ENCODE measurements at places on chromosomes 4 and X. TPM values are rescaled to one million over a fixed set of nuclear protein-coding genes. Genes with fewer than 3 reads are reported as not detected.

The TRPC3 gene
- total RNA-seq = 0.21 TPM

The TNMD gene
- 24.2 TPM for total RNA-seq

The TBX22 gene
- total RNA-seq = 1.3 TPM

The PRSS12 gene
- total RNA-seq = 14.9 TPM

The BEND2 gene
- not detected for total RNA-seq

- no peak for DNase-seq
Observed at GRCh38 chr4:101282076-101282844, 65.1 kb downstream of the PPP3CA start.

DNA sequence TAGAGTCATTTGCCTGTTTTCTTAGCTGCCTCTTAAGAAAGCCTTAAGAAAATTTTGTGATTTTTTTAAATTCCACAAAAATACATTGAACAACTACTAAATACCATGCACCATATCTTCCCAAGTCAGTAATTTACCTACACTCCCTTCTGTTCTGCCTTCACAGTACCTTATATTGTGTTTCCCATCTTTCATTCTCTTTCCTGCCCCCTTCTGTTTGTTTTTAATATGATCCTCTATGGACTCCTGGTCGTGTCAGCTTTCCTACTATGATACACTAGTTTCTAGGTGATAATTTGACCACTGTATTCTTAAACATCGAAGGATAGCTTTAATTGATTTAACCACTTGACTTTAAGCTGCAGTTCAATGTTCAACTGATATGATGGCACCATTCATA, 297.7 kb upstream of the HAND2 start:
- no peak for DNase-seq

DNA sequence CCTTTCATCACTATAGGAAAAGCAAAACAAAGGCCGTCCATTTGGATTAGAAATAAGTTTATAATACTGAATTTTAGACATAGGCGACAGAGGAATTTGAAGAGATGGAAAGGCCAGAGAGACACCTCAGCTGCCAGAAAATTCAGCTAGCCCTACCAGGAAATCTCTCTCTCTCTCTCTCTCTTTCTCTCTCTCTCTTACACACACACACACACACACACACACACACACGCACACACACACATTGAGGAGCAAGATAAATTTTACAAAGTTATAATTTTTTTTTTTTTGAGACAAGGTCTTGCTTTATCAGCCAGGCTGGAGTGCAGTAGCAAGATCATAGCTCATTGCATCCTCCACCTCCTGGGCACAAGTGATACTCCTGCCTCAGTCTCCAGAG, 1.4 kb downstream of the XK start:
- no peak for DNase-seq

DNA sequence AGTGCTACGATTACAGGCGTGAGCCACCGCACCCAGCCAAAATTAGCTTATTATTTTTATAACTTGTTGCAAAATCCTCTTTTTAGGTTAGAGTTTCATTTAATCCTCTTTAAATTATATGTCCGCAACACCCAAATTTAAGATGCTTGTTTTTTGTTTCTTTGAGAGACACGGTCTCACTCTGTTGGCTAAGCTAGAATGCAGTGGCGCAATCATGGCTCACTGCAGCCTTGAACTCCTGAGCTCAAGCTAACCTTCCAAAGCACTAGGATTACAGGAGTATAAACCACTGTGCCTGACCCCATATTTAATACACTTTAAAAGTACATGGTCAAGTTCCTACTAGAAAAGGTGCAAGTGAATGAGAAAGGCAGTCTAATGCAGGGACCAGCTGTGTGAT, 2.2 kb downstream of the RBBP7 start:
- no peak for DNase-seq

- no peak for DNase-seq
Observed at GRCh38 chr4:4606321-4606720, 64.5 kb upstream of the STX18 start.
